ENCODE measurements at places on chromosomes 11 and 22.

- no peak overlapping the region for H3K27ac ChIP-seq
- no peaks in the 10 kb centered on the region for H3K36me3 ChIP-seq
- peaks cover 39% of the 10 kb centered on the region for H3K4me1 ChIP-seq
- peaks cover 52% of the 10 kb centered on the region for H3K27me3 ChIP-seq
- no peak for DNase-seq
Measured at GRCh38 chr11:57459164-57460021, 935 bp upstream of the RTN4RL2 start.

DNA sequence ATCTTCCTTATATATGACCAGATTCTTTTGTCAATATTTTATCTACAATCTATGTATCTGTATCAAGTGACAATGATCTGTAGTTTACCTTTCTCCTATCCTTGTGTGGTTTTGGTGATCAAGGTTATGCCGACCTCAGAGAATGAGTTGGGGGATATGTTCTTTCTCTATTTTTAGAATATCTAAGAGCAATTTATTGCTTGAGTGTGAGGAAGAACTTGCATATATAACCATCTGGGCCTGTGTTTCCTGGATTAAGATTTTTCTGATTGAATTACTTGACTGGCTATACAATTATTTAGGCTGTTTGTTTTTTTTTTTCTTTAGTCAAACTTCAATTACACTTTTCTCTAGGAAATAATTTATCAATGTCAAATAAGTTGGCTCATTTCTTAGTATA is 14.0 kb upstream of the C22orf39 start:
- H3K27ac ChIP-seq: no peak overlapping the region
- H3K4me3 ChIP-seq: no peak overlapping the region
- no peaks in the 10 kb centered on the region for H3K27me3 ChIP-seq

DNA sequence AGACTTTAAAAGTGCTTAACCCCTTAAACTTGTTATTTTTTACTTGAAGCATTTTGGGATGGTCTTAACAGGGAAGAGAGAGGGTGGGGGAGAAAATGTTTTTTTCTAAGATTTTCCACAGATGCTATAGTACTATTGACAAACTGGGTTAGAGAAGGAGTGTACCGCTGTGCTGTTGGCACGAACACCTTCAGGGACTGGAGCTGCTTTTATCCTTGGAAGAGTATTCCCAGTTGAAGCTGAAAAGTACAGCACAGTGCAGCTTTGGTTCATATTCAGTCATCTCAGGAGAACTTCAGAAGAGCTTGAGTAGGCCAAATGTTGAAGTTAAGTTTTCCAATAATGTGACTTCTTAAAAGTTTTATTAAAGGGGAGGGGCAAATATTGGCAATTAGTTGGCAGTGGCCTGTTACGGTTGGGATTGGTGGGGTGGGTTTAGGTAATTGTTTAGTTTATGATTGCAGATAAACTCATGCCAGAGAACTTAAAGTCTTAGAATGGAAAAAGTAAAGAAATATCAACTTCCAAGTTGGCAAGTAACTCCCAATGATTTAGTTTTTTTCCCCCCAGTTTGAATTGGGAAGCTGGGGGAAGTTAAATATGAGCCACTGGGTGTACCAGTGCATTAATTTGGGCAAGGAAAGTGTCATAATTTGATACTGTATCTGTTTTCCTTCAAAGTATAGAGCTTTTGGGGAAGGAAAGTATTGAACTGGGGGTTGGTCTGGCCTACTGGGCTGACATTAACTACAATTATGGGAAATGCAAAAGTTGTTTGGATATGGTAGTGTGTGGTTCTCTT is 2.8 kb downstream of the MALAT1 start:
- no peaks in the 10 kb centered on the region for H3K27me3 ChIP-seq
- peaks cover 45% of the 10 kb centered on the region for H3K4me1 ChIP-seq
- peak overlapping the region; percentile 98 for H3K27ac ChIP-seq
- peak overlapping the region; percentile 99 for H3K4me3 ChIP-seq
- no peak for DNase-seq

- H3K27ac ChIP-seq: no peak overlapping the region
- H3K36me3 ChIP-seq: no peaks in the 10 kb centered on the region
Measured at GRCh38 chr22:48603621-48604320, 1223.9 kb downstream of the BRD1 start.

DNA sequence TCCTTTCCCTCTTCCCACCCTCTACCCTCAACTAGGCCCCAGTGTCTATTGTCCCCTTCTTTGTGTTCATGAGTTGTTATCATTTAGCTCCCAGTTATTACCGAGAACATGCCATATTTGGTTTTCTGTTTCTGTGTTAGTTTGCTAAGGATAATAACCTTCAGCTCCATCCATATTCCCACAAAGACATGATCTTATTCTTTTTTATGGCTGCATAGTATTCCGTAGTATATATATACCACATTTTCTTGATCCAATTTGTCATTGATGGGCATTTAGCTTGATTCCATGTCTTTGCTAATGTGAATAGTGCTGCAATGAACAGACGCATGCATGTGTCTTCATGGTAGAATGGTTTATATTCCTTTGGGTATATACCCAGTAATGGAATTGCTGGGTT is 17.8 kb downstream of the C11orf71 start:
- DNase-seq: no peak
- no peak overlapping the region for H3K4me3 ChIP-seq
- H3K27ac ChIP-seq: no peak overlapping the region
- H3K36me3 ChIP-seq: no peaks in the 10 kb centered on the region
